GM03348 (cell line): ENCODE measurements at places on chromosomes 13 and 19.

DNA sequence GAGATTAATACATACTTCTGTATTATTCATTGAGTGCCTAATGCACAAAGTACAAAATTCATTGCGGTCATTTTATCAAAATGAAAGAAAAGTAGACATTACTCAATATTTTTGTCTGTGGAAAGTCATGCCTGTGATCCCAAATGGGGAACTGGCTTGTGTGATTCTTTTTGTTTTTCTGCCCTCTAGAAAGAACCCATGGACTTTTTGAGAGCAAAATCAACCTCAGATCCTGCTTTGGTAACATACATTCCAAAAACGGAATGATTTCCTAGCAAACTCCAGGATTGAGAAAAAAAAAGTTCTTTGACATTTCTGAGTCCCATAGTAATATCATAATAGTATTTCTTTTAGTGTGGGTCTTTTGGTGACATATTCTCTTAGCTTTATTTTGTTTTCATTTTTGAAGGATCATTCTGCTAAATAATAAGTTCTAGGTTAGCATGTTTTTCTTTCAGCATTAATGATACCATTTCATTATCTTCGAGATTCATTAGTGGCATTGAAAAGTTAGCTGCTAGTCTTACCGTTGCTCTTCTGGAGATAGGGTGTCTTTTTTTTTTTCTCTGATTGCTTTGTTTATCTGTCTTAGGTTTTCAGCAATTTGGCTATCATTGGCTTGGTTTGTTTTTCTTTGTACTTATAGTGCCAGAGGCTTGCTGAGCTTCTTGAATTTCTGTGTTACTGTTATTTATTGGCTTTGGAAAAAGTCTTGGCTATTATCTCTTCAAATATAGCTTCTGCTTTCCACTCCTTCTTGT is 102.4 kb upstream of the CSNK1A1L start:
- DNase-seq, result no peak

DNA sequence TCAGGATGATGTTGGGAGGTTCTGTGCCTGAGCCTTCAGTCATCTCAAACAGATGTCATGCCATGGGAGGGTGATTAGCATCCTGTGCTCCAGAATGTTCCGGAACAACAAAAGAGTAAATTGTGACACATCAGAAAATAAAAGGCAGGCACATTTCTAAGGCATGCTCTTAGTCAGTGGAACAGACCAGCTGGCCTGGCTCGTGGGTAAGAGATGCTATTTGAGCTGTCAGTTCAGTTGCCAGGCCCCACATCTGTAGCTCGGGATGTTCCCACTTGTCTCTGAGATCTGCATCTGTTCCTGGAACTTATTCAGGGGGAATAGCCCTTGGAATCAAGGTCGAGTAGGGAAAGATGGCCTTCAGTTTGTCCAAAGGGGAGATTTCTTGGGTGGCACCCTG is 26.0 kb downstream of the OLFM4 start:
- no peak for DNase-seq

DNA sequence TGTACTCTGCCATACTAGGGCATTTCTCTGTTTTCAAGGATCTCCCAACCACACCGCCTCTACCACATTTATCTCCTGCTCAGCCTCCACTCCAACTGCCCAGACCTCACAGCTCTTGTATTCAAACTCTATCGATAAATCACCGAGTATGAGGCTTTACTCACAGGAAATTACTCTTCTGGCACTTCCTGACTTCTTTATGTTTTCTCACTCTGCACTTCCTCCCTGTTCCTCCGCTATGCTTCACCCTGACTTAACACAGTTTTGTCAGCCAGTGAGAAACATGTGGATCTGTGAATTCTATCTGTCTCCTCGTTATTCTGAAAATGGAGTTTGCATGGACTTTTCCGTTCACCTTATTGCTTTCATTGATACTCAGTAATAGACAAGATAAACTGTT is 2.6 kb upstream of the CARD8 start:
- DNase-seq, result no peak

DNA sequence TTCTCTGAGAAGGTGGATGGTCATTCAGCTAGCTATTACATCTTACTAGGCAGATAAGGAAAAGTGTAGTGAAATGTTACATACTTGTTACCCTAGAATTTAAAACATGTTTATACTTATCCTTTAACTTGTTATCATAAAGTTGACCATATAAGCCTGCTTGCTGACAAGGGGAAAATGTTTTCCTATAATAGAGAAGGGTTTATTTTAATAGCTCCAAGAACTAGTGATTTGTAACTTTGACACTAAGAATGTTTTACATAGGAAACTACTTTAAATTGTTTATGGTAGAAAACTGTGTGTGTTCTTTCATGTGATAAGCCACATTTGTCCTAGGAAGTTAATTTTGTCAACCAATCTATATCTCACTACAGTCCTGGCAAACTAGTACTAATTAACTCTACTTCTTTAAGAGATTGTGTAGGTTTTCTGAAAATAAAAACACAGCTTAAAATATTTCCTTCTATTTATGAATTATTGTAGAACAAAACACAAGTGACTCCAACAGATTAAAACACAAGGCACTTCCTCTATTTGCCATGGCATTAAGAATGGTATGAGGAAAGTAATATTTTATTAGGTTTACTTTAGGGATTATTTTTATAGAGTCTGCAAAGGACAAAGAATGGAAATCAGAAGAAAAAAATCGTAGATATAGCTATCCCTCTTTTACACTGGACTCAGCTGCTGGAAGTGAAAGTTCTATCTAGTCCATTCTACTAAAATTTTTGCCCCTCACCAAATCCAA is 233.3 kb upstream of the NBEA start:
- no peak for DNase-seq

DNA sequence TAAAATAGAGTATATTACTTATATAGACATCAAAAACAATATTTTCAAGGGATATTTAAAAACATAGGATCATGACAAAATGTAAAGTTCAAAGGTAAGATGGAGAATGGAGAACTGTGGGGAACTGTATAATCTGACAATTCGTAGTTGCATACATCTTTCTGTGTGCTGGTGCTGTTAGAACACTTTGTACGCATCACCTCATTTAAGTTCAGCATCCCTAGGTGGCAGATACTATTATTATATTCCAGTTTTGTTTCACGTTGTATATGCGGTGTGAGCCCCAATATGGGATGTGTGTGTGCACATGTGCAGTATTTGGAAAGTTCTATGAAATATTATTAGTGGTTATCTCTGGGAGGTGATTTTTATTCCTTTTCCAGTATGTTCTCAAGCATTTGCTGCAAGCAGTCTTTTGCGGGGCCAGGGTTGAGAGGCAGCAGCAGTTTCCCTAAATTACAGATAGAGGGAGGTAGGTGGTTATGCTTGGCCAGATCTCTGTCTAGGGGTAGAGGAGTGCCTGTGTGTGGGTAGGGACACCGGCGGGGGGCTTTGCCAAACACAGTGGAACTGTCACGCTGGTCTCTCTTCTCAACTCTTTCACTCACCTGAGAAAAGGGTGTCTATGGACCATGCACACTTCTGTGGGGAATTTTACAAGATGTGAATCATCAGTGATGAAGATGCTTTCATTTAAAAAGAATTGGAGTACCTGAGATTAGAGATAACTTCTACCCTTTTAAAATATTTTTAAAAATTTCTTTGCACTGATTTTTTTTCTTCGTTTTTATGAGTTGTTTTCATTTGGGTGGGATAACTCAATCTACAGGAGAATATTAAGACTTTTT is 55.6 kb upstream of the ALOX5AP start:
- peak; percentile 48 for DNase-seq
